T-cell (primary cell): ENCODE measurements at places on chromosomes 13 and 19. TPM values are rescaled to one million over a fixed set of nuclear protein-coding genes. Genes with fewer than 3 reads are reported as not detected.

DNA sequence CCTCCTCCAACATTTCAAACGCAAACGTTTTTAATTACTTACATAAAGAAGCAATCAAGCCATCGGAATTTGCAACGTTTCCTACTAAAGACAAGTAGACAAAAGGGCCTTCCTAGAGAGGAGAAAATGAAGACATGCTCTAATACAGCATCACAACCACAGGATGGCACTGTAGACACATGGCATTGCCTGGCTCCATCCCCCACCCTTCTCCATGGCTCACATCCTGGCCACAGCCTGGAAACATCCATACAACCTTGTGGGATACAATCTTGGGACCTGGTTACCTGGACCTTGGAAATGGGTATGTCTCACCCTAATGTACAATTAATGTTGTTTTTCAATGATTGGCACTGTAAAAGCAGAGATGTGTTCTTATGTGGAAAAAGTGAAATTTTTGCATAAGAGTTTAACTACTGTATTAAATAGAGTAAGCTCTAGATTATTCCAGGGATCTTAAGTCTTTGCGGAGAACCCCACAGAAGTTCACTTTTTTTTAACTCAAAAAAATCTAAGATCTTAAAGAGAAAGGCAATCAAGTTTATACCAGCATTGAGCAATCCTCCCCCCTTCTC is 21.5 kb downstream of the EBPL start:
- H3K27me3 ChIP-seq, result no peaks in the 10 kb centered on the region
- H3K27ac ChIP-seq, result no peak overlapping the region
- DNase-seq, result no peak
- no peaks in the 10 kb centered on the region for H3K4me1 ChIP-seq
- no peak overlapping the region for H3K4me3 ChIP-seq
- H3K36me3 ChIP-seq, result no peaks in the 10 kb centered on the region

DNA sequence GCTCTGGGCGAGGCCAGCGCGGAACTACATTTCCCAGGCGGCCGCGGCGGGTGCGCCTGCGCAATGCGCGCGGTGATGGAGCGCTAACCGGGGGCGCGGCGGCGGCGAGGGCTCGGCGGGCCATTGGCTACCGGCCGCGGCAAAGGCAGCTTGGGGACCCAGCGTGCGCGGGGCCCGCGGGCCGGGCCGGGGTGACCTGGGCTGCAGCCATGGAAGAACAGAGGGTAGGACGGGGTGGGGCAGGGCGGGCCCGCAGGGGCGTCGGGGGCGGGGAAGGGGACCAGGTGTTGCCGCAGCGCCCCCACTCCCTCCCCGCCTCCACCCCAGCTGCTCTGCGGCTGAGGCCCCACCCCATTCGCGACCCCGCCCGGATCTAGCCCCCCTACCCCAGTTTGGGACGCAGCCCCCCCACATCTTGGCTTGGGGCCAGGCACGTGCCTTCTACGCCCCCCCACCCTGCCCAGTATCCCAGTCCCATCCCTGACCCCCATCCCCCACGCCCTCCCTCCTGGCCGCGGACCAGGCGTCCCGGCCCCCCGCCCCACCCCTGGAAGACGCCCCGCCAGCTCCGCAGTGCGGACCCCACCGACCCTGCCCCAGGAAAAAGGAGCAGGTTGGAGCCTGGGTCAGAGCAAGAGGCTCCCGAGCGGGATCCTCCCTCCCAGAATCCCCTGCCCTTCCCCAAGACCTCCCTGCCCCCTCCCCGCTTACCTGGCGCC is at the start of gene FSD1:
TSS of gene FSD1 (plus strand) at position 61 of the 719 bp plus-strand sequence. CDS start at position 210, 149 bp downstream.
- no peaks in the 10 kb centered on the region for H3K27me3 ChIP-seq
- H3K27ac ChIP-seq, result peak within 1 kb of the TSS; percentile 53
- DNase-seq, result peak; percentile 45
- H3K4me1 ChIP-seq, result peaks cover 20% of the 10 kb centered on the region
- peak within 1 kb of the TSS; percentile 16 for H3K4me3 ChIP-seq
- H3K36me3 ChIP-seq, result peaks cover 2% of the 10 kb centered on the region

DNA sequence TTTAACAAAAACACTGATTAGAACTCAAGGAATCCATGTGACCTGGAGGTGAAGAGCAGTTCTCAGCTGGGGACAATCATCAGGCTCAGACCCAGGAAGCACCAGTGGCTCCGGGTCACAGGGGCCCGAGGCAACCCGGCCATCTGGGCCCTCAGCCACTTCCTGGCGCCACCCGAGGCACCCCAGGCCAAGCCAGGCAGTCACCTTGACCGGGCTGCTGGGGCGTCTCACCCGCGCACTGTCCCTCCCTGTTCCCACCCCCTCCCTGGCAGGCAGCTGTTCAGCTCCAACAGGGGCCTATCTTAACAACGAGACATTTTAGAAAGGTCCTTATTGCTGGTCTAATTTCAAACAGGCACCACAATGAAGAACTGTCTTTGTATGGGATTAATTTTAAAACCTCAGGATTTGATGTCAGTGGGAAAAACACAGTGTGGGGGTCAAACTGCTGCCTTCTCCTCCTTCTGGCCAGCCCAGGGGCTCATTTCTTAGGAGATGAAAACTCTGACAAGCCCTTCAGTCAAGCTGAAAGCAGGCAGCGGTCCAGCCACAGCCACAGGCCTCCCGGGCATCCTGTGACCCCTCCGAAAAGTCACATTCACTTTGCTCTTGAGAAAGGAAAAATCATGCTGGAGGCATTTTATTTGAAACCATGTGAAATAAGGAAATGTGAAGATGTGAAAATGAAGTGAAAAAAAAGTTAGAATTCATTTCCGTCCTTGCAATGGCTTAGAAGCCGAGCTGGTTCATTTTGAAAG is 83.3 kb downstream of the KCTD15 start:
- DNase-seq, result no peak
- H3K27me3 ChIP-seq, result no peaks in the 10 kb centered on the region
- H3K27ac ChIP-seq, result no peak overlapping the region
- H3K36me3 ChIP-seq, result no peaks in the 10 kb centered on the region

GRCh38 chr13:82330499-82330898 is 1551.8 kb downstream of the SLITRK1 start:
- no peak overlapping the region for H3K4me3 ChIP-seq
- H3K36me3 ChIP-seq, result no peaks in the 10 kb centered on the region
- DNase-seq, result no peak
- H3K27ac ChIP-seq, result no peak overlapping the region
- no peaks in the 10 kb centered on the region for H3K4me1 ChIP-seq
- H3K27me3 ChIP-seq, result no peaks in the 10 kb centered on the region

- DNase-seq, result no peak
- no peak overlapping the region for H3K27ac ChIP-seq
- H3K36me3 ChIP-seq, result no peaks in the 10 kb centered on the region
- H3K4me1 ChIP-seq, result no peaks in the 10 kb centered on the region
- peaks cover 11% of the 10 kb centered on the region for H3K27me3 ChIP-seq
These were observed 48.3 kb upstream of the URI1 start for GRCh38 chr19:29893606-29894284.

DNA sequence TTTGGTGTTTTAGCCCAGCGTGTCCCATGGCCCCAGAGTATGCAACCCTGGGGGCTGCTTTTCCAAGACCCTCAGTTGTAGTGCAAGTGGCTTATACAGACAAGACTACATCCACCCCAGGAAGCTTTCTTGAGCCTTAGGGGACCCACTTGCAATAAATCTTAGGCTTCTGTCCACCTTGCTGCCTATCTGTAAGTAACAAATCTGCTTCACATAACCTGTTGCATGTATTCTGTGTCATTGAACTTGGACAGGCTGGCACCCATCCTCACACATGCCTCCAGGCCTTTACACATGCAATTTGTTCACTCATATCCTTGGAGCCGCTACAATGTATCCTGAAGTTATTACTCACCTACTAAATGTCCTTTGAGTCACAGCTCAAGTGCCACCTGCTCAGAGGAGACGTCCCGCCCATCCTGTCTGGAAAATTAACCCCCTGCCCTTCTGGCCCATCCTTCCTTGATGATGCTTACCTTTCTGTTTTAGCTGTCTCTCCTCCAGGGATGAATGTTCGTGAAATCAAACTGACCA is 101.2 kb downstream of the ZNF536 start:
- H3K4me3 ChIP-seq, result no peak overlapping the region
- H3K36me3 ChIP-seq, result no peaks in the 10 kb centered on the region
- no peaks in the 10 kb centered on the region for H3K4me1 ChIP-seq
- no peak for DNase-seq

MBD3L3 gene
- not detected for total RNA-seq

GRCh38 chr13:79541426-79542049 is 60.6 kb downstream of the NDFIP2 start:
- no peak overlapping the region for H3K4me3 ChIP-seq
- no peaks in the 10 kb centered on the region for H3K36me3 ChIP-seq
- no peaks in the 10 kb centered on the region for H3K4me1 ChIP-seq
- no peak overlapping the region for H3K27ac ChIP-seq
- no peak for DNase-seq
- no peaks in the 10 kb centered on the region for H3K27me3 ChIP-seq

DNA sequence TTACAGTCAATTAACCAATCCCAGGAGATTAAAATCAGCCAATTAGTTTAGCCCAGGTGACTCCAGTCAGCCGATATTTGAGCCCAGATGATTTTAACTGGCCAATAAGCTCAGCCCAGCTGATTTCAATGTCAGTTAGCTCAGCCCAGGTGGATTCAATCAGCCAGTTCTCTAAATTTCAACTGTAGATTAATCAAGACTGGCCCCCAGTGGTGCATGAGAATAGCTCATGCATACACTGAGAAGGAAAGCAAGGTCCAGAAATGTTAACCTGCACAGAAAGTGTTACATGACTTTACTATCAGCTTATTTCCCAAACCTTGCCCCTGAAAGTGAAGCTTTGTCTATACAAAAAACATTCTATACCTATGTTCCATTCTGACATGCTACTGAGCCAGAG is 55.4 kb upstream of the ZNF724 start:
- H3K27ac ChIP-seq, result no peak overlapping the region
- no peaks in the 10 kb centered on the region for H3K4me1 ChIP-seq

GRCh38 chr19:38667661-38668171 is 20.3 kb downstream of the ACTN4 start:
- H3K4me1 ChIP-seq, result peaks cover 85% of the 10 kb centered on the region
- H3K27ac ChIP-seq, result peak overlapping the region; percentile 66
- H3K27me3 ChIP-seq, result peaks cover 26% of the 10 kb centered on the region
- peaks cover 5% of the 10 kb centered on the region for H3K36me3 ChIP-seq
- H3K4me3 ChIP-seq, result no peak overlapping the region
- DNase-seq, result no peak

GRCh38 chr13:69956349-69956748 is 151.3 kb upstream of the ATXN8OS start:
- no peaks in the 10 kb centered on the region for H3K36me3 ChIP-seq
- no peak overlapping the region for H3K27ac ChIP-seq
- no peaks in the 10 kb centered on the region for H3K4me1 ChIP-seq
- no peaks in the 10 kb centered on the region for H3K27me3 ChIP-seq

- H3K4me3 ChIP-seq, result no peak overlapping the region
- no peak for DNase-seq
- peaks cover 2% of the 10 kb centered on the region for H3K36me3 ChIP-seq
- peaks cover 30% of the 10 kb centered on the region for H3K4me1 ChIP-seq
- no peak overlapping the region for H3K27ac ChIP-seq
- no peaks in the 10 kb centered on the region for H3K27me3 ChIP-seq
These were observed 2.4 kb downstream of the TIMM13 start for GRCh38 chr19:2424686-2425621.

SPHK2 gene
- total RNA-seq, result 18.0 TPM

C19orf81 gene
- not detected for total RNA-seq

GRCh38 chr13:112010714-112011113 is 56.2 kb upstream of the SOX1 start:
- DNase-seq, result no peak
- H3K36me3 ChIP-seq, result no peaks in the 10 kb centered on the region
- no peaks in the 10 kb centered on the region for H3K4me1 ChIP-seq

- no peak for DNase-seq
- no peak overlapping the region for H3K27ac ChIP-seq
- no peak overlapping the region for H3K4me3 ChIP-seq
- peaks cover 4% of the 10 kb centered on the region for H3K27me3 ChIP-seq
These were observed 473.1 kb downstream of the KLF12 start for GRCh38 chr13:73661066-73661465.

DNA sequence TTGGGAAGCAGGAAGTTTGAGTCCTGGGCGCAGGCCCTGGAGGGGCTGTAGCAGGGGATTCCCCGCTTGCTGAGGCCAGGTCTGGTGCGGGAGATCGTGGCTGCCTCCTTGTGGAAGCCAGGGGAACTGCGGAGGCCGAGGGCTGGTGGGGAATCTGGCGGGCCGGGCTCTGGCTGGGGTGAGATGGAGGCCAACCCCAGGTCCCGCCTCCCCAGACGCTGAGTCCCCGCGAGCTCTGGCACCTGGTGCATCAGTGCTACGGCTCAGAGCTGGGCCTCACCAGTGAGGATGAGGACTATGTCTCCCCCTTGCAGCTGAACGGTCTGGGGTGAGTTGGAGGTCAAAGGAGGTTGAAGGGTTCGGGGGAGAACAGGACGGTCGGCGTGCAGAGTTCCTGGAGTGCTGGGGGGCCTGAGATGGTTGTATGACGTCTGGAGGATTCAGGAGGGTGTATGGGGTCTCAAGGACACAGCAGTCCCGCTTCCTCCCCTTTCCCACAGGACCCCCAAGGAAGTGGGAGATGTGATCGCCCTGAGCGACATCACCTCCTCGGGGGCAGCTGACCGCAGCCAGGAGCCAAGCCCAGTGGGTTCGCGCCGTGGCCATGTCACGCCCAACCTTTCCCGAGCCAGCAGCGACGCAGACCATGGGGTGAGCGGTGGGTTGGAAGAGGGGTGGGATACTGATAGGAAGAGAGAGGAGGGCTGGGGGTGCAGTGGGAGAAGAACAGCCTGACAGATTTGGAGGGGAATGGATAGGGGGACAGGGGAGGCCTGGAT is 13.1 kb downstream of the GRAMD1A start:
- no peak overlapping the region for H3K4me3 ChIP-seq
- DNase-seq, result peak; percentile 83
- H3K4me1 ChIP-seq, result peaks cover 83% of the 10 kb centered on the region
- no peaks in the 10 kb centered on the region for H3K27me3 ChIP-seq
- H3K36me3 ChIP-seq, result peaks cover 19% of the 10 kb centered on the region
- H3K27ac ChIP-seq, result peak overlapping the region; percentile 82

- H3K27me3 ChIP-seq, result no peaks in the 10 kb centered on the region
- H3K27ac ChIP-seq, result no peak overlapping the region
- H3K4me3 ChIP-seq, result no peak overlapping the region
- H3K4me1 ChIP-seq, result peaks cover 27% of the 10 kb centered on the region
- no peaks in the 10 kb centered on the region for H3K36me3 ChIP-seq
These were observed 39.3 kb upstream of the UBE2L5 start for GRCh38 chr13:30382836-30383525.

TMEM86B gene
- 20.2 TPM for total RNA-seq

DNA sequence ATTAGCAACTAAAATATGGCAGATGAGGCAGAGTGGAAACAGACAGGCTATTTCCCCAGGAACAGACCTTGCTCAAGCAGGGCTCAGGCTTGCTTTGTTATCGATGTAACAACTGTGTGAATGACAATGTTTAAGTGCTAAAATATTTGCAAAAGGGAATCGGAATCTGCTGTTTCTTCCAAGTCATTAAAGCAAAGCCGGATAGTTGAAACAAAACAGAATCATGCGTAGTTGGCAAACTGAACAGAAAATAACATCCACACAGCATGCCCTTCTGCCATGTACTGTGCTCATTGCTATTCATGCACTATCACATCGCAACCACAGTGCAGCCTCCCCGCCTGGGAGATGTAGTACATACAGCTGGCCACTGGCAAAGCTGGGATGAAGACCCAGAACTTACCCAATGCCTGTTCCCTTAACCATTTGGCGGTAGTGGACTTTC is 799.1 kb downstream of the DIAPH3 start:
- H3K27me3 ChIP-seq, result no peaks in the 10 kb centered on the region
- H3K4me3 ChIP-seq, result no peak overlapping the region
- no peaks in the 10 kb centered on the region for H3K36me3 ChIP-seq
- DNase-seq, result no peak
- H3K27ac ChIP-seq, result no peak overlapping the region
